ENCODE measurements at places on chromosomes 12 and 14.
A peak's percentile ranks its signal among the peaks of the same experiment; 100 is the strongest.

GRCh38 chr12:5000658-5001385 is 42.9 kb upstream of the KCNA5 start:
- no peak for DNase-seq

DNA sequence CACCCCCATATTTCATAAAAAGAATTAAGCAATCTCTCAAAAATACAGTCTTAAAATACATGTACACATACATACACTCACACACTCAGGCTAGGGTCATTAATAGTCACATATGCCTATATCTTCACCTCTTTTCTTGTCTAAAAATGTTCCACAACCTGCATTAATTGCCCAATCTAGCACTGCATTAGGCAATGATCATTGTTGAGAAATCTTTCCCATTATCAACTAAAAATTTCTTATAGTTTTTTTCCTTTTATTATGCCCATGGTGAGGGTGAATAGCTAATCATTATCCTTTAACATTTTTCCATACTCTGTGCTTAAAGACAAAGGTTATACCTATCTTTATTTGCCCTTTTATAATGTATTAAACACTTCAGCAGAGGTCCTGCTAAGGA is 38.3 kb downstream of the FSCB start:
- no peak for DNase-seq

DNA sequence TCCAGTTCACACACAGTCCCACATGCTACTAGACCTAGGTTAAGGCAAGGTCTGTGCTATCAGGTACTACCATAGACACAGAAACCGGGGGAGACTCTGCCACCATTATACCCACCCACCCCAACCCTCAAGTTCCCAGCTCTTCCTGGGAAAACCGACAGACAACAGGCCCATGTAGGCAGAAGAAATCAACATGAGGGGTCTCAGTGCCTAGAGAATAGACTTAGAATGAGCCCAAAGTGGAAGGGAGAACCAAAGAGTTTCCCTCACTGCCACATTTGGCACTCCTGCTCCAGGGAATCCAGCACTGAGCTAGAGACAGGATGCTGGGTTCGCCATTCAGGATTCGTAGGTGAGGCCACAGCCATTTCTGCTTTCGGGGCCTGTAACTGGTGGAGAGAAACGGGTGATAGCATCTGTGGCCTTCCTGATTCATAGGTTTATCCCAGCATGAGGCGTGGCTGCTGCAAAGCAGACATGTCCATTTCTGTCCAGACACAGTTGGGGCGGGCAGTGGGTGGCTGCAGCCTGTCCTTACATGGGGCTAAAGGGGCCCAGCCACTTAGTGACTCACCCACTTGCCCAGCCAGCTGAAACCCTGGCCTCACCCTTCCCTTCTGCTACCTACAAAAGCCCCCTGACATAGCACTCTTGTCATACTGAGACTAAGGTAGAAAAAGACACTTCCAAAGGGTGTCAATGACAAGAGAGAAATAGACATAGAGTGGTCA is 69.4 kb downstream of the IRF2BPL start:
- no peak for DNase-seq

DNA sequence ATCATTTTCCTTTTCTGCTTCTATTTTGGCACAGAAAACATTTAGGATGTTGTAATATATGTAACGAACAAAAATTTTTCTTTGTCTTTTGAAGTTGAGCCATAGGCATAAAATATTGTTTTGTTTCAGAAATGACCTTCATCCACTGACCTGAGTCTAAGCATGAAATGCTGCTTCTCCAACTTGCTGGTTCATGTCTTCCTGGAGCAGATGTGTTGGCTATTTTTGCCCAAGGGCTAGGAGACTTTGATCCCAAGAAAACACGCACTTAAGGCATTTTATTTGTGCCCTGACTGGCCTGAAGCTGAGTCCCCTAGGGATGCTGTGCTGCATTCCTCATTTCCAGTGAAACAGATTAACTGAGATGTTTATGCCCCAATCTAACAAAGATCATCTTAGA is 27.2 kb upstream of the ALG10B start:
- DNase-seq: no peak

- DNase-seq: no peak
Observed at GRCh38 chr14:74531467-74531866, 37.9 kb downstream of the ISCA2 start.

DNA sequence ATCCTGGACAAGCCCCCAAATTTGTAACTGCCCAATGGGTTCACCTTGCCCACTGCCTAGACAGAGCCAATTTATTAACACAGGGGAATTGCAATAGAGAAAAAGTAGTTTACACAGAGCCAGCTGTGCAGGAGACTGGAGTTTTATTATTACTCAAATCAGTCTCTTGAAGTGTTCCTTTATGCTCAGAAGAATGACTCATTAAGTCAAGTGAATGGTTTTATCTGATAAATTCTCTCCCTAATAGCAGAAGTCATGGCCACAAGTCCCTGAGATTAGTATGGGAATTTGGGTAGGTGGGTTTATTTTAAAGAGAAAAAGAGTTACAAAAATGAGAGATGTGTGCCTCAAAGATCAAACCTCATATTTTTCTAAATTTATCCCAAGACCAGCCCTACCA is 122.8 kb upstream of the NUDT4 start:
- DNase-seq: no peak

GRCh38 chr12:43214166-43214565 is 337.8 kb downstream of the ADAMTS20 start:
- DNase-seq: no peak

- no peak for DNase-seq
Observed at GRCh38 chr12:131076791-131077747, 123.4 kb downstream of the ADGRD1 start.

GRCh38 chr12:126789963-126790362 is 1477.0 kb upstream of the TMEM132C start:
- DNase-seq: no peak

DNA sequence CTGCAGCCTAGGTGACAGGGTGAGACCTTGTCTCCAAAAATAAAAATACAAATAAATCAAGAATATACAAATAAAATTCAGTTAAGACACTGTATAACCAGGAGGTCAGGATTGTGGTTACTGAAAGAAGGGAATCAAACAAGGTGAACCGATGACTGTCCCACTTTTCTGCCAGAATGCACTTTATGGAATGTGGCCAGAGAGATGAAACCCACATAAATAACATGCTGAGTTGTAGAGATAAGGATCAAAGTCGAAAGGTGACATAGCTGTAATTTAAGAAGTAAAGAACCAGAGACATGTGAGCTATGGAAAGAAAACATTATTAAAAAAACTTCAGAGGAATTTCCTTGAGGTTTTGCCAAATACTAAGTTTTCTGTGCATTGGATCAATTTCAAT is 1098.2 kb upstream of the USP15 start:
- DNase-seq: no peak

- no peak for DNase-seq
Observed at GRCh38 chr12:77153706-77154105, 88.3 kb upstream of the E2F7 start.

DNA sequence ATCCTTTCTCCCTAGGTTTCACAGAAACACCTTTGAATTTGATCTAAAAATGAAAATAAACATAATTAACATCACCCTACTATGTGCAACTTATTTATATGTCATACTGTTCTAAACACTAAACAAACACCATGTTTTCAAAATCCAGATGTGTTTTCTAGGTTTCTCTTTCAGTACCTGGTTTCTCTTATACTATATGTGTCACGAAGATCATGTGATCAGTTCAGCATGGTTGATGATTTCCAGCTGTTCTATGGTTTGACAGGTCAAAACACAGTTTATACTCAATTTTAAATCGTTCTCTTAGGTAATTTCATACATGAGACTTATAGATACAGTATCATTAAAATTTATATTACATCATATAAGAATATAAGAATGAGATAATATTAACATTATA is 373.1 kb downstream of the SOX5 start:
- DNase-seq: no peak

DNA sequence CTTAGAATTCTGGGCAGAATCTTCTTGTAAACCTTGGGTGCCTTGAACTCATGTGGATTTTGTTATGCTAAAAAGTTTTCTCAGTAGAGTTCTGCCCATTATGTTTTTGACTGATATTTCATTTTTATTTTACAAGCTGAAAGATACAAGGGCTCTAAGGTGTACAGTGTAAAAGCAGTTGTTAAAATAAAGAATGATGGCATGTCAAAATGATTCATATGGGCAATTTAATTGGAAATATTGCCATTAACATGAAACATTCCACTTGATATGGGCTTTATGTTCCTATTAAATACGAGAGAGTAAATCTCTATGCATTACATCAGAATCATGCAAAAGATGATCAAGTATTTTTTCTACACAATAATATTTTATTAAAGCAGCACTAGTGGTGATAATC is 295.1 kb upstream of the ATP2B1 start:
- no peak for DNase-seq

GRCh38 chr12:75665216-75665615 is 153.8 kb upstream of the KRR1 start:
- no peak for DNase-seq

DNA sequence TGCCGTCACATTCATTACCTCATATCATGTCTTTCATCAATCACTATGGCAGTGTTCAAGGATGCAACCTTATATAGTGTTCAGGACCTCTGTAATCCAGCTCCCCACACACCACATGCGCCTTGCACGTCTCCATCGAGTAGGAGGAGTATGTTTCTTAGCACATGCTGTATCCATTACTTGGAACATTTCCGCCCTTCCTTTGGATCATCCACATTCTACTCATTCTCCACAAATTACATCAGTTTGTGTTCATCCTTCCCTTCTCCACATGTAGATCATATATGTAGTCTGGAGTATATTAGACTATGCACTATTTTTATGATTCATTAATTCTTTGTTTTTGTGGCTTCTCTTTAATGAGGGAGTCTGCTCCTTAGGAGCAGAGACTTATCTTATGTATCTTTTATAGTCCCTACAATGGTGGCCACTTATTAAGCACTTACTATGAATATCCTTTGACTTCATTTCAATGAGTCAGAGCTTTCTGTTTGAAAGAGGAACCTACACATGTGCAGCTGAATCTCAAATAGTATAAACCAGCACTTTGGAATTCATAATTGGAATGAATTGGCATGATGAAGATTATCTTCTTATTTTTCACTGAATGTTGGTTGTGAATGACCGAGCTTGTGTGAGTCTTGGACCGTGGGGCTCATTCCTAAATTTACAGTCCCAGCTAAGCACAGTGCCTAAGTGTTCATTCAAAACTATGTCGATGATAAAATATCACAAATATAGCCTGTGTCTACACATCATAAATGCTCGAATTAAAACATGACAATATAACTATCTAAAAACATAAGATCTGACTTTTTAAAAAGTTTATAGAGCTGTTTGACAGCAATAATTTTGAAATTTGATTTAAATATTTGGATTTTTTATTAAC is 30.2 kb upstream of the NPAS3 start:
- DNase-seq: no peak

- no peak for DNase-seq
Observed at GRCh38 chr12:29889737-29890136, 106.0 kb upstream of the TMTC1 start.

GRCh38 chr14:87196436-87196835 is 796.5 kb downstream of the GALC start:
- no peak for DNase-seq

- peak; percentile 66 for DNase-seq
Observed at GRCh38 chr14:74945852-74946658, 9.3 kb downstream of the PGF start.

GRCh38 chr12:132174839-132175490 is 30.7 kb downstream of the NOC4L start:
- DNase-seq: no peak

DNA sequence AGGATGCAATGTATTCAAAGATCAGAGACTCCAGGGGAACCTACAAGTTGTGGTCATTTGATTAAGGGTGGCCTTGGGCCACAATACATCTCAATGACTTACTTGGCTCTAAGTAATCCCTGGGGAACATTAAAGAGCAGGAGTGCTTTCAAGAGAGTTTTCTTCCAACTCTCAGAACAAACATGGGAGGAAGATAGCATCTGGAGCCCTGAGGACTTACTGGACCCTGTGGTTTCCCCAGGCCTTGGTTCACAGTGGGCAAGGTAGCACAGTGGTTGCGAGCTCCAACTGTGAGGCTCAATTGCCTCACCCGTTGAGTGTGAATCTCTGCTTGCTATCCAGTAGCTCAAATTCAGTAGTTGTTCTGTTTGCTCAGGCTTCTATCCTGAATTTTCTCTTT is 32.4 kb downstream of the STXBP6 start:
- DNase-seq: no peak

DNA sequence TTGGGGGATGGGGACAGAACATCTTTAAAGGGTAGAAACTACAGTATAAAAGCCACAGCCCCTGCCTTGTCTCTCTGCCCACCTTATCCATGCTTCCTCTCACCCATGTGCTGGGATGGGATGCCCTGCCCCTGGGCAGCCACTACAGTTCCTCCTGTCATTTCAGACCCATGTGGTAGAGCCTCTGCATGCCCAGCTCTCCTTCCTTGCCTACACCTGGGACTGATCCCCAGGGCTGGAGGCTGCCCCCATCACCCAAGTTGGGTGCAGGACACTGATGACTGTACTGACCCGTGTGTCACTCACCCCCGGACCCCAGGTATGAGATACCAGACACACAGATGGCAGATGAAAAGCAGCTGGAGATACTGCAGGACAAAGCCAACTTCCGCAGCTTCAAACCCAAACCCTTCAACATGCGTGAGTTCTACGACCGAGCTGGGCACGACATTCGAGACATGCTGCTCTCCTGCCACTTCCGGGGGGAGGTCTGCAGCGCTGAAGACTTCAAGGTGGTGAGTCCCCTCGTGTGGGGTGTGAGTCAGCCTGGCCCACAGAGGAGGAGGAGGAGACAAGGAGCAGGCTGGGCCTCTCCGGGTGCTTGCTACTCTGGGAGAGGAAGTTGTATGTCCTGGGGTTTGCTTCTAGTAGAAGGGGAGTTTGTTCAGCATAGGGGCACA is 2.2 kb downstream of the ASIC1 start:
- DNase-seq: no peak

DNA sequence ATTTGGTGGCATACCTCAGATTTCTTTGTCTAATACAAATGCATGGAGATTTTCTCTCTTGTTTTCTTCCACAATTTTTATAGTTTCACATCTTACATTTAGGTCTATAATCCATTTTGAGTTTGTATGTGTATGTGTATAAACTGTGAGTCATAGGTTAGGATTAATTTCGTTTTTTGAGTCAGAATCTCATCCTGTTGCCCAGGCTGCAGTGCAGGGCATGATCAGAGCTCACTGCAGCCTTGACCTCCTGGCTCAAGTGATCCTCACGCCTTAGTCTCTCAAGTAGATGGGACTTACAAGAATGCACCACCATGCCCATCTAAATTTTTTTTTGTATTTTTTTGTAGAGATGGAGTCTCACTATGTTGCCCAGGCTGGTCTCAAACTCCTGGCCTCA is 71.6 kb downstream of the OTOGL start:
- no peak for DNase-seq

DNA sequence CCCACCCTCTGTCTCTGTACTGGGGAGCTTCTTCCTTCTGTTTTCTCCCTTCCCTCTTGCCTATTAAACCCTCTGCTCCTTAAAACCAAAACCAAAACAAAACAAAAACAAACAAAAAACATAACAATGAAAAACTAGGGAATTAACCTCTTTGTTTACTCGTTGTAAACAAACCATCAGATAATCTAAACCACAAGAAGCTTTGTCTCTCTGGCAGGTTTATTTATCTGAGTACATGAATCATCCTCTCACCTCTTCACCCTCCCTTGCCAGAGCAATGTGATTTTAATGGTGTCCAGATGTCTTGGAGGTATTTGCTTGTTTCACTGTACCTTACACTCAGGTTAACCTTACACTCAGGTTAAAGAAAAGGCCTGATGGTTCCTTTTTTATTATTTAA is 66.1 kb downstream of the DYRK2 start:
- DNase-seq: no peak

Data from T-helper 1 cell (primary cell).